EH (cell line): ENCODE measurements at places on chromosomes 6 and 20.

DNA sequence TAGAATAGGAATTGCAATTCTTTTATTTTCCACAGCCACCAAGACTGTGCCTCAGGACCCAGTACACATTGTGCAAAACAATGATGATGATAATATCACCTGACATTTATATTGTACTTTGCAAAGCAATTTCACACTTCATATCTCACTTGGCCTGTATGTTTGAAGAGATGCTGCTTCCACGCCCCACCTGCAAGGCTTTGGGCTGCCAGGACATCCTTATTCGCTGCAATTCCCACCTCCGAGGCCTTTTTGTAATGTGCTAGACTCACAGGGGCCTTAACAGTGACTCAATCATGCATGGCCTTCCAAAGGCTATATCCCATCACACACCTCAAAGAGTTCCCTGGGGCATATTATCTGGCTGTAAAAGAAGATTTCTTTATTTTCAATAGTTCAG, 200.9 kb downstream of the MYLK4 start:
- DNase-seq: no peak

GRCh38 chr6:38497546-38497945, 142.2 kb downstream of the BTBD9 start:
- DNase-seq: no peak

- DNase-seq: no peak
Observed at GRCh38 chr6:104606361-104606760, 253.4 kb downstream of the HACE1 start.

GRCh38 chr20:3628502-3629314, 34.5 kb downstream of the GFRA4 start:
- DNase-seq: no peak

- peak; percentile 36 for DNase-seq
Observed at GRCh38 chr6:82554666-82555065, 191.0 kb downstream of the TPBG start.

GRCh38 chr6:17709476-17709875, 2.8 kb upstream of the NUP153 start:
- DNase-seq: no peak

GRCh38 chr6:136086686-136087085, 163.4 kb downstream of the MTFR2 start:
- DNase-seq: no peak

GRCh38 chr6:37441651-37442050, 8.6 kb downstream of the CMTR1 start:
- no peak for DNase-seq
